ENCODE measurements at places on chromosomes 4 and X. TPM values are rescaled to one million over a fixed set of nuclear protein-coding genes. Genes with fewer than 3 reads are reported as not detected.

Gene KLHL34
- not detected for total RNA-seq

Gene PPA2
- 81.2 TPM for total RNA-seq

Gene MXRA5
- not detected for total RNA-seq

Gene SLC9B2
- 9.4 TPM for total RNA-seq

Gene SGMS2
- total RNA-seq = 14.6 TPM

Gene CSAG3
- not detected for total RNA-seq

Gene GABRG1
- not detected for total RNA-seq

Gene SLC9B1
- not detected for total RNA-seq

Gene MAGED4
- 7.7 TPM for total RNA-seq

Gene PRDM5
- 3.3 TPM for total RNA-seq

Gene EFHC2
- 0.31 TPM for total RNA-seq

Gene CENPVL3
- total RNA-seq = 0.47 TPM

Gene RAB28
- 10.1 TPM for total RNA-seq

Gene PPEF2
- not detected for total RNA-seq

Gene CDX4
- not detected for total RNA-seq

Gene TMEM128
- total RNA-seq = 12.8 TPM

Gene SLC10A3
- 42.2 TPM for total RNA-seq

Gene F8A3
- 0.66 TPM for total RNA-seq

Gene ARHGEF38
- not detected for total RNA-seq

Gene VGLL1
- not detected for total RNA-seq

Gene OCIAD2
- total RNA-seq = 112 TPM
